Large intestine (tissue), 12 donors: ENCODE measurements at places on chromosomes 7 and 10.

- DNase-seq = peak; percentile 6
Measured at GRCh38 chr7:17937506-17938120, 2.7 kb downstream of the SNX13 start.

DNA sequence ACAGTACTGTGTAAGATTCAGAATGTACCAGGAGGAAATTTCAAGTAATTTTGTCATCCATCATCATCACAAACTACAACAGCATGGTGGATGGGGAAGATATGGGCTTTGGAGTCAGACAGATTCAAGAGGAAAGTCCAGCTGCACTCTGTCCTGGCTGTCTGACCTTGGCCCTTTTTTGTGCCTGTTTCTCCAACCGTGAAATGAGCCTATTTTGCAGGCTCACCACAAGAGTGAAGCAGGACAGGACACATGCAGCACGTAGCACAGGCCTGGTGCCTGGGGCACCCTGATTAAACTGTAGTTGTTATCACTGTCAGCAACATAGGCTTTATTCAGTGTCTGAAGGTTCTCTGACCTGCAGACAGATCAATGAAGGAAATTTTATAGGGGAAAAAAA is 37.6 kb downstream of the RHOBTB1 start:
- no peak for DNase-seq

GRCh38 chr10:104255311-104255981 is 754 bp downstream of the GSTO1 start:
- peak; percentile 77 for DNase-seq

DNA sequence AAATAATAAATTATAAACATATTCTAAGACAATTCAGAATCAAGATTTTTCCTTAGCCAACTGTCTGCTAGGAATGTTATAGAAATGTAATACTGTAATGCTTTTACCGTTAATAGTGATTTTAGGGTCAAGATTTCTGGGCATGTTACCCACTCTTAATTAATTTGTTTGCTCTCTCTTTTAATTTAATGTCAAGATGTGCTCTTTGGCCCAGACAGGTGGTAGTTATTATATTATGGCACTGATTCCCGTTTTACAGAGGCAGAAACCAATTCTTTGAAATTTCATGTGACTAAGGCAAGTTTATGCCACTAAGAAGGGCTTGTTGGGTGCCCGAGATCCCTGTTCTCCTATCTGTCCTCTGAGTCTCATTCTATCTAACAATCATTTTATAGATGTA is 959 bp upstream of the FAM107B start:
- DNase-seq = no peak

DNA sequence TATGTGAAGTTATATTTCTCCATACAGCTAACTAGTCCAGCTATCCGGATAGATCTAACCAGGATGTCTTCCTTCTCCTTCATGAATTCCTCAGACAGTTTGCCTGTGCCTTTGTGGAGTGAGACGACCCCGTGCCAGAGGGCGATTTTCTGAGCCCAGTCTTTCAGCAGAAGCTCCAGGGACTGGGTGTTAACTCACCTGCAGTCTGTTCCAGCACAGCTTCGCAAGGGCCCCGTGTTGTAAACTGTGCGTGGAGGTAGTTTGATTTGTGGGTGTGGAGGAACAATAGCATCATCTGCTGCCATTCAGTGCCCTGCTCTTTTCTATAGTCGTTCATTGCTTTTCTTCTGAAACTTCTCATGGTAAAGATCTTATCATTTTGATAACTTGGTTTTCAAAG is 103.8 kb downstream of the INPP5A start:
- no peak for DNase-seq

- DNase-seq = no peak
Measured at GRCh38 chr10:110009736-110010475, 2.1 kb downstream of the ADD3 start.

- no peak for DNase-seq
Measured at GRCh38 chr7:48466713-48467112, 295.5 kb downstream of the ABCA13 start.
